ENCODE measurements at places on chromosomes 2 and 18. TPM values are rescaled to one million over a fixed set of nuclear protein-coding genes. Genes with fewer than 3 reads are reported as not detected.
A peak's percentile ranks its signal among the peaks of the same experiment; 100 is the strongest.

DNA sequence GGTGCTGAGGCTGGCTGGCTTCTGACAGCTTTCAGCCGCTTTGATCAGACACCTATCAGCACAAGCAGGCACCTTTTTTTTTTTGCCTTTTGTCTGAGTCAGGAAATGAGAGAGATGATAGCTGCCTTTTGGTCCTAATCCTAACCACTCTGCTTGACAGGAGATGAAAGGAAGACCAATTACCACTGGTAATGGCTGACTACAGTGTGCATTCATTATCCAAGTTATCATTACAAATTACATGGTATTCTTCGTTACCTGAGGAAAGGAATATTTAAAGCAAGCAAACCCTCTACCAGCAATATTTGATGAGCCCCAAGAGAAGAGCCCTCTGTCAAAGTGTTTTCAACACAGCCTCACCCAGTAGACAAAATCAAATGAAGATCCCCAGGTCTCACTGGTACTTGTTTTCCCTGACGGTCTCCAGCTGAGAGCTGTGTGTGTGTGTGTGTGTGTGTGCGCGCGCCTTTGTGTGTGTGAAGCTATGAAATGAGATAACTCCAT is 925.7 kb downstream of the DCDC2C start:
- no peak overlapping the region for H3K27ac ChIP-seq
- no peak for DNase-seq
- H3K4me1 ChIP-seq: peaks cover 12% of the 10 kb centered on the region

The LINC00305 gene
- not detected for total RNA-seq

The TP53I3 gene
- 40.2 TPM for total RNA-seq

DNA sequence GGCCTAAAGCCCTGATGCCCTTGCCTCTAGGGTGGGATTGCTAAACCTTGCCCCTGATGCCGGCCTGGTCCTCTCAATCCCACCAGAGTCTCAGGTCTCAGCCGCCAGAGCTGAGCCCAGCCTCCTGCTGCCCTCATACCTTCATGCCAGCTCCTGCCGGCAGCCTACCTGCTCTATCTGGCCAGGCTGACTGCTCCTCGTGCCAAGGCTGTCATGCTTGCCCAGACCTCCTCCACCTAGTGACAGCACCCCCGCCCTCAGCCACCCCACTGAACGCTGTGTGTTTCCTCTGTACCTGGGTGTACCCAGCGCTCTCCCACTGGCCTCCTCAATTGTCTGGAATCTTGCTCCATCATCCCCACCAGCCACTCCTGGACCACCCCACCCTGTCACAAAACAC is 120.1 kb downstream of the CACNB4 start:
- no peak overlapping the region for H3K4me3 ChIP-seq
- H3K36me3 ChIP-seq: no peaks in the 10 kb centered on the region
- peaks cover 7% of the 10 kb centered on the region for H3K4me1 ChIP-seq
- no peak overlapping the region for H3K27ac ChIP-seq

GRCh38 chr2:200306931-200307723 is 634 bp downstream of the SPATS2L start:
- peak; percentile 28 for DNase-seq
- no peaks in the 10 kb centered on the region for H3K27me3 ChIP-seq
- peak overlapping the region; percentile 94 for H3K27ac ChIP-seq
- peak overlapping the region; percentile 79 for H3K4me3 ChIP-seq
- no peaks in the 10 kb centered on the region for H3K36me3 ChIP-seq
- H3K4me1 ChIP-seq: peaks cover 59% of the 10 kb centered on the region

- peaks cover 42% of the 10 kb centered on the region for H3K27me3 ChIP-seq
- no peak overlapping the region for H3K4me3 ChIP-seq
- no peak overlapping the region for H3K27ac ChIP-seq
- no peaks in the 10 kb centered on the region for H3K36me3 ChIP-seq
- peaks cover 12% of the 10 kb centered on the region for H3K4me1 ChIP-seq
Measured at GRCh38 chr18:57910817-57911216, 107.7 kb upstream of the ATP8B1 start.

The DSEL gene
- total RNA-seq: 6.4 TPM

GRCh38 chr2:213171147-213171546 is 19.7 kb upstream of the IKZF2 start:
- H3K36me3 ChIP-seq: peaks cover 2% of the 10 kb centered on the region
- no peak for DNase-seq
- no peak overlapping the region for H3K4me3 ChIP-seq
- peaks cover 7% of the 10 kb centered on the region for H3K4me1 ChIP-seq
